ENCODE measurements at places on chromosomes 7 and 10.

DNA sequence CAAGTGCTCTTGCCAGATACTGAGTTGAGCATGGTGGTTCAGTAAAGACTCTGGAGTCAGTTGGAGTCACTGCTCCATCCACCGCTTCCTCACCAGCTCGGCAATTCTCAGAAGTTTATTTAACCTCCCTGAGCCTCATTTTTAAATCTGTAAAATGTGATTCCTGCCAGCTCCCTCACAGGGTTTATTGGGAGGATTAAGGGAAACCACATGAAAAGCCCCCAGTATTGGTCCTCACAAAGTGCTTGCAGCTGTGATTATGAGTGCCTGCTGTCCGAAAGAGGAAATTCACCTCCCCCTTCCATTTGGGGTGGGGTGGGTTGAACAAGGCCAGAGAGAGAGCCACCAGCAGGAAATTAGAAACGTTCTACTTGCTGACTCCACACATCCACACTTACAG is 99.0 kb downstream of the AOAH start:
- no peak for DNase-seq

DNA sequence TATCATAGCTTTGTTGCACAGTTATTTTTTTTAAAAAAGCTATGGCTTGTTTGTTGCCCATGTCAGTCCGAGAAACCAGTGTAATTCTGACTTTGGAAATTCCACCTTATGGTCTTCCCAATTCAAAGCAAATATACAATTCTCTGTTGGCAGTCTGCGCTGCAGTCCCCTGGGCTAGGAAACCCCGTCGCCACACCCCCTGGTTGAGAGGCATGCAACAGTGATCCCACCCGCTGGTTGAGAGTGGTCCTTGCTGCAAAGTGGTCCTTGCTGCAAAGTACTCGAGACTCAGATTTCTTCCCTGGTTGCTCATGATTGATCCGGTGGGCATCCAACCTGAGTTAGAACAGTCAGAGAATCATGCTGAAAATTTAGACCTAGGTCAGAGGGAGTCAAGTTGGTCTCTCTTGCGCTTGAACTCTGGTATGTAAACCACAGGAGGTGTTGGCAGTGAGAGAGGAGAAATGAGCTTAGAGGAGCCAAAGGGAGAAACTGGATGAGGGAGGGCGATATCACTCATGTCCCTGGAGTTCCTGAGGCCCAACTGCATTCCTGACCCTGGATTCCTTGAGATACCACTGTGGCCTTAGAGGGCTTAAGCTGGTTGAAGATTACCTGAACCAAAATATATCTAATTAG is 45.0 kb upstream of the STK17A start:
- DNase-seq: no peak

DNA sequence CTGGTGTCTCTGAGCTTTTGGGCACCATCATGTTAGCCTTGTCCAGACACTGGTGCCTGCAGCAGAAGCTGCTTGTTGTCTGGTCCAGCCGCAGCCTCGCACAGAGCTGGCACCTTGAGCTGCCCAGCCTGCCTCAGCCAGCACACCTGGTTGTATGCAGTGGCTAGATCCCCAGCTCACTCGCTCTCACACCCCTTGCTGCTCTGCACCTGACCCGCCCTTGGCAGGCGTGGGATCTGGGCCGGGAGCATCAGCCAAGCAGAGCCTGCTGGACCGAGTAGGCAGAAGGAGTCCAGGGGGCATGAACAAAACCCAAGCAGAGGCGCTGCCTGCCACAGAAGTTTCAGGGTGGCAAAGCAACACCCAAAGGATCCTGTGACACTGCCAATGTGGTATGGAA is 79.7 kb upstream of the ITGB1 start:
- no peak for DNase-seq

- no peak for DNase-seq
Observed at GRCh38 chr10:50866317-50866716, 19.1 kb downstream of the A1CF start.

DNA sequence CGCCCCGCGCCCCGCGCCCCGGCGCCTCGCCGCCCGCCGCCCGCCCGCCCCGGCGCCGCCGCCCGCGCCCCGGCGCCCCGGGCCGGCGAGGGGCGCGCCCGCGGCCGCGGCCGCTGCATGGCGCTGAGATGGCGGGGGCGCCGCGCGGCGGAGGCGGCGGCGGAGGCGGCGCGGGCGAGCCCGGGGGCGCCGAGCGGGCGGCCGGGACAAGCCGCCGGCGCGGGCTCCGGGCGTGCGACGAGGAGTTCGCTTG is 174 bp downstream of the ADCY1 start:
- no peak for DNase-seq

DNA sequence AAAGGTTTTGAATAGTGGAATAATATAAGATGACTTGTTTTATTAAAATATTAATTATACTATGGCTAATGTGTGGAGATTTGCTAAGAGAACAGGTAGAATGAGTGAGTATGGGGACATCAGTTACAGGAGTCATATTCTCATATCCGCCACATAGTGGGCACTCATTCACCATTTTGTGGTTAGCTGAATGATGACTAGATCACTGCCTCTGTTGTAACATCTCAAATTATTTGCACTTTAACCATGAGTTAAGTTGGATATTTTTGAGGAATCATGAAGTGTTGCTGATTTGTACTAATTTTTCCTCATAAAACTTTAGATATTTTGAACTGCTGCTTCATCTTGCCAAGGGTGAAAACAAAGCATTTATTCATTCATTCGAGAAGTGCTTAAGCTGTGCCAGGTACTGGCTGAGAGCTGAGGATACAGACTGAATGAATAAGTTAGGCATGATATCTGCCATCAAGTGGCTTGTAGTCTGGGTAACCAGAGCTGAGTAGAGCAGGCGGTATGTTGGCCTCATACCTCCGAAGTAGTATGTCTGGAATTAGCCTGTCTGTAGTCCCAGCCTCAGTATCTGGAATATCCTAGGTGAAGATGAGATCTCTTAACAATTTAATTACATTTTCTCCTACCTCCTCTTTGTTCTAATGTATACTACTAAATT is 100.5 kb downstream of the ZEB1 start:
- DNase-seq: no peak

DNA sequence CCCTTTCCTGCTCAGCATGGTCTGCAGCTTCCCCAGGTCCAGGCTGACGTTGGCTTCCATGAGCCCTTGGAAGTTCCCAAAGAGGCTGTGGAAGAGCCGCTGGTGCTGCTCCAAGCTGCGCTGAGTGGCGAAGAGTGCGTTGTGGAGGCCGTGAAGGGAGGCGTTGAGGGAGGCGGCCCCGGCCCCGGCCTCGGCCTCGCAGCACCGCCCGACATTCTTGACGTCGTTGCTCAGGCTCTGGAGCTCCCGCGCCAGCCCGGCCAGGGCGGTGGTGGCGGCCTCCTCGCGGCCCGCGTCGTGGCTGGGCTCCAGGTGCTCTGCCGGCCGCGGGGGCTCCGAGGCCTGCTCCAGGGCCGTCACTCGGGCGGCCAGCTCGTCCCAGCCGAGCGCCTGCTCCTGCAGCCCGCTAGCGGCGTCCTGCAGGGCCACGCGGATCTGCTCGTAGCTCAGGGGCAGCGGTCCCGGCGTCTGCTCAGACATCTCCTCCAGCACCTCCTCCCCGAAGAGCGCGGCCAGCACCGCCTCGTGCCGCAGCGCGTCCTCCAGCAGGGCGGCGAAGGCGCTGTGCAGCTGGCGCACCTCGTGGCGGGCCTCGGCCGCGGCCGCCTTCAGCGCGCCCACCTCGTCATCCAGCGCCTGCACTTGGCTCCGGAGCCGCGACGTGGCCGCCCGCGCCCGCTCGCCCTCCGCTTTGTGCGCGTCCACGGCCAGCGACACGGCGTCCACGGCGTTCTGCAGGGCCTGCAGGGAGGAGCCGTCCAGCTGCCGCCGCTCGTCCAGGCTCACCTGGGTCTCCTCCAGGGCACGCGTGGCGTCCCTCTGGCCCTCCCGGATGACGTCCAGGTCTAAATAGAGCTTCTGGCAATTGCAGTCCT is 14.7 kb downstream of the MMRN2 start:
- no peak for DNase-seq
